Thoracic aorta (tissue), 2 donors: ENCODE measurements at places on chromosomes 5 and 9.

GRCh38 chr9:9117866-9118265 is 1318.3 kb upstream of the DMAC1 start:
- no peak for DNase-seq

DNA sequence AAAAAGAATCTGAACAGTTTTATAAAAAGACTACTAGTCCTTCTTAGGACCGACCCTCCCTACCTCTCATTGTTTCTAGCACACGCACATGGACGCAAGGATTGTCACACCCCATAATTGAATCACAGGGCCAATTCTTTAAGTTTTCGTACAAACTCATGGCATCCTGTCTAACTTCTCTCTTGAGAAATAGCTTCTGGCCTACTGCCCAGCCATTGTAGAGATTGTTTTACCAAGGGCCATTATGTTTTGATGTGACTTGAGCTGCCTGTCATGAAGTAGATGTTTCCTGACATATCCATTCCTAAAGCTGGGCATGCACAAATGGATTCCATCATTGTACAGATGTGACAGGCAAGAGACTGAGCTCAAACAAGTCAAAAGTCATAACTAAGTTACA is 1672.1 kb upstream of the C9orf72 start:
- no peak for DNase-seq

- DNase-seq = no peak
Measured at GRCh38 chr9:13993632-13994185, 320.2 kb downstream of the NFIB start.

- DNase-seq = no peak
Measured at GRCh38 chr9:134940236-134941208, 22.8 kb upstream of the FCN1 start.

DNA sequence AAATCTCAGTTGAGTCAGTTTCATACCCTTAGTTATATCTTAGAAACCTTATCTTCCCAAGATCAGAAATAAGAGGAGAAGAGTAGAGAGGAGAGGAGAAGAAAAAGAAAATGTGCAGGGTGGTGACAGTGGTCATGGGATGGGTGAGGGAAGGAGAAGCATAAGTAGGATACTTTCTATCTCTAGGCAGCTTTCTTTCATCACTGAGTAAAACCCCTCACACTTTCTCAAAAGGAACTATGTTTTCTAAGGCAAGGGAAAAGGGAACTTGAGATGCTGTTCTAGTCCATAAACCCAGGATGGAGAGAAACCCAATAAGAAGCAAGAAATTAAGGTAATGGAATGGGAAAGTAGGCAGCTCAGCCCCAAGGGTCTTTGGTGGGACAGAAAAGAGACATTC is 225.3 kb downstream of the MCTP1 start:
- DNase-seq = no peak

DNA sequence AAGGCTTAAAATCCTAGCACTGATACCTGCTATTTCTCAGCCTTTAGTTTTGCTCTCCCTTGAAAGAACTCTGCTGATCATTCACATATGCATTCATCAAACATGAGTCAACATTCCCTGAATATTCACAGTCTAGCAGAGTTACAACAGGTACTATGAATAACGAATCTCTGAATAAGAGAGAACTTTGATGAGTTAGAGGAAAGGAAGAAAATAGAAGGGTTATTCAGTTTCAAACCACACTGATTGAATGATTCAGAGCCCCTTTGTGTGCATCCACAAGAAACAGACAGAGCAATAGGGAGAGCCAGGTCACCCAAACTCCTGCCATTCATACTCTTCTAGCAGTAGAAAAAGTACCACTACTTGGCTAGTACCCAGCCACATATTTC is 36.0 kb downstream of the FOXD1 start:
- no peak for DNase-seq

DNA sequence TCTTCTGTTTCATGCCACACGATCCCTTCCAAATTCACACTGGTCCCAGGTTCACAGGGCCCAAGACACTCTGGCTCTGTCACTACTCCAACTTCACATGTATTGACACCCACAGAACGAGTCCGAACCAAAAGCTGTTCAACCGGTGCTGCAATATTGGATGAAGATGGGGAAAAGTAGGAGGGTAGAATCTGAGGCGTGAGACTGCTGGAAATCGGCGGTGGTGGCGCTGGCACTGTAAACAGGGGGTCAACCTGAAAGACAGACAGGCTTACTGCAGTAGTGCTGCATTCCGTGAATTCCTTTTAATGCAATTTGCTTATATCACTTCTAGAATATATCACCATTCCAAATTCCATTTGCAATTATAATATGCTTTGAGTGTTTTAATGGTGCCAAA is 45.4 kb downstream of the ZNF608 start:
- DNase-seq = no peak

DNA sequence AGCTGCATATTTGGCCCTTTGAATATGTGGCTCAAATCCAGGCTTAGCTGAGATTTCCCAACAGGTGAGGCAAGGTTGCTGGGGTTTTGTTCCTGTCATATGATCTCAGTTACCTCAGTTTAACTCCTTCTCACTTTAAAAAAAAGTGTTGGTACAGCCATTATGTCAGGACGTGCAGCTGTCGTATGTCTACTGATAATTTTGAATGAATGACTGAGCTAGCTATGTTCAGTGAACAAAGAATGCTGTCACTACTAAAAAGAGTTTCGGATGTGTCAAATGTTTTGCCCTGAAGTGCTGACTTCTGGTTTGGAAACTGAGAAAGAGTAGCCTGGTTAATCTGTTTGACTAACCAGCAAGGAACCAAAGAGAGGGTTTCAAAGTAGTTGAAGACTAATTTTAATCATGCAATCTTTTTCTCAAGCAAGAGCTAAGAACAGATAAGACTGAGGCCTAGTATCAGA is 106.3 kb upstream of the NR3C1 start:
- DNase-seq = no peak

GRCh38 chr5:142688281-142688989 is 2.5 kb upstream of the FGF1 start:
- DNase-seq = no peak

GRCh38 chr9:4812858-4813257 is 20.1 kb downstream of the RCL1 start:
- DNase-seq = no peak

GRCh38 chr9:121075251-121076036 is 689 bp downstream of the CNTRL start:
- no peak for DNase-seq

- no peak for DNase-seq
Measured at GRCh38 chr9:77901018-77901417, 130.6 kb downstream of the GNAQ start.

DNA sequence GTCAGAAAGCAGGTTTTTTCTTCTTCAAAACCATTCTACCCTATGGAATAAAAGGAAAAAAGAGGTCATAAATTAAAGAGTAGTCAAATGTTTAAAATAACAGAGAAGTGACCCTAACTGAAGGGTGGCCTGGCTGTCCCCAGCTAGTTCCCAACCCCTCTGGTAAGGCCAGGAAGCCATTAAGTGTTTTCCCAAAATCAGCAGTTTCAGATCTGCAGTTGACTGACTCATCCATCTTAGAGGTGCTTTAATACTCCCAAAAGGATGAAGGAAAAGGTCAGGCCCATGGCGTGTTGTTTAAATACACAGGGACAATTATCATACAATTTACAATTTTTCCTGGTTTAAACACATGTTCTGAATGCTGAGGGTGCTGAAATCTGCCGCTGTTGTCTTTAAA is 47.9 kb upstream of the TBC1D9B start:
- no peak for DNase-seq

DNA sequence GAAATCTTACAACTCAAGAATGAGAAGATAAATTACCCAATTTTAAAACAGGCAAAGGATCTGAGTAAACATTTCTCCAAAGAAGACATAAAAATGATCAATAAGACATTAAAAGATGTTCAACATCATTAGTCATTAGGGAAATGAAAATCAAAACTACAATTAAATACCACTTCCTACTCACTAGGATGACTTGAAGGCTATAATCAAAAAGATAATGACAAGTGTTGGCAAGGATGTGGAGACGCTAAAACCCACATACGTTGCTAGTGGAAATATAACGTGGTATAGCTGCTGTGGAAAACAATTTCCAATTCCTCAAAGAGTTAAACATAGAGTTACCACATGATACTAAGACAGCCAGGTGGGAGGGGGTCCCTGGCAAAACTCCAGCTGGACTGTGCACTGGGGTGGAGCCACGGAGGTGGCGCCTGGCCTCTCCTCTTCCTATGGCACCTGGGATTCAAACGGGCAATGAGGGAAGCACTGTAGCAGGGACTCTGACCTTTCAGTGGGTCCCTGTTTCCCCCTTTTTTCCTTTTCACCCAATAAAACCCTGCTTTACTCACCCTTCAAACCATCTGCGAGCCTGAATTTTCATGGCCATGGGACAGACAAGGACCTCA is 5.9 kb downstream of the ARSB start:
- DNase-seq = no peak

DNA sequence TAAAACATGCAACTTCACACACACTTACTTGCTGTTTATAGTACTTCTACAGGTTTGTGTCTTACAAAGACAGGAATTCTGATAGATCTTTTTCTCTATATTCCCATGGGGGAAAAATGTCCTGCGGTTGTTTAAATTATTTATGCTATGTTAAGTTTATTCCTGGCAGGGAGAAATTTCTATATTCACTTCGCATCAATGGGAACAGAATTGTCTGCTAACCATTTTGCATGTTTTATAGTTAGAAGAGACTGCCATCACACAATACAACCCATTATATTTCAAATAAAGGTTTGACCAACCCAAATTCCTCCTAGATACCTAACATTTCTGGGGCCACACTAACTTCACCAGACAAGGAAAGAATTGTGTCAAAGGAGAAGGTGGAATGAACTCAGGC is 110.0 kb upstream of the PRR16 start:
- no peak for DNase-seq

DNA sequence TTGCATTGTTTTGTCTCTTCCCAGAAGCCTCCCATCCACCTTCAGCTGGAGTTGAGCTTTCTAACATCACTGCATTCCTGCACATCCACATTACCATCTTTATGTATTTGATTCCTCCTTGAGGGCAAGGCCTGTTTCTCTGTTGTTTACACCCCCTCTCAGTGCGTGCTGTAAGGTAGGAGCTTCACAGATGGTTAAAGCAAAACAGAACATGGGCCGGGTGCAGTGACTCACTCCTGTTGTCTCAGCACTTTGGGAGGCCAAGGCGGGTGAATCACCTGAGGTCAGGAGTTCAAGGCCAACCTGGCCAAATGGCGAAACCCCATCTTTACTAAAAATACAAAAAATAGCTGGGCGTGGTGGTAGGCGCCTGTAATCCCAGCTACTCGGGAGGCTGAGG is 110.9 kb downstream of the KCNIP1 start:
- DNase-seq = no peak

- no peak for DNase-seq
Measured at GRCh38 chr9:994005-994404, 17.6 kb downstream of the DMRT3 start.

DNA sequence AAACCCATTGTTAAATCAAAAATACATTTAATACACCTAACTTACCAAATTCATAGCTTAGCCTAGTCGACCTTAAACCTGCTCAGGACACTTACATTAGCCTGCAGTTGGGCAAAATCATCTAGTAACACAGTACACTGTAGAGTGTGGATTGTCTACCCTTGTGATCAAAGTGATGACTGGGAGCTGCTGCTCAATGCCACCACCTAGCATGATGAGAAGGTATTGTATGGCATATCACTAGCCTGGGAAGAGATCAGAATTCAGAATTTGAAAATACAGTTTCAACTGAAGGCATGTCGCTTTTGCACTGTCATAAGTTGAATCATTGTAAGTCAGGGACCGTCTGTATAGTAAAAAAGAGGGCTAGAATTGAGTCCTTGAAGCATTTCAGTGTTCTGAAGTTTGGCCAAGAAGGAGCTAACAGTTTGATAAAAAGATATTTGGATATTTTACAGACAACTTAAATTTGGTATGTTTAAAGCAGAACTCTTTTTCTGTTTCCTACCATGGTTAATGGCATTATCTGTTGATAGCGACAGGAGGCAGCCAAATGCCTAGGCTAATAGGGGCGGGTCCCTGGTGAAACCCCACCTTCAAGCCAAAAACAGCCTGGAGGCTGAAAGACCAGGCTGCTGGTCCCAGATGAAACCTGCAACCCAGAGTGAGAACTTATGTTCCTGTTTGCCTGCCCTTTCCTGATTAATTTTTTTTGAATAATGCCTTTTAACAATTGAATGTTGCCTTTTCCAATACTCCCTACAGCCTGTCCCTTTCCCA is 23.0 kb downstream of the SMIM15 start:
- DNase-seq = no peak

- DNase-seq = no peak
Measured at GRCh38 chr5:149261246-149261645, 10.4 kb upstream of the AFAP1L1 start.

GRCh38 chr5:125214080-125214479 is 467.6 kb upstream of the ZNF608 start:
- no peak for DNase-seq

DNA sequence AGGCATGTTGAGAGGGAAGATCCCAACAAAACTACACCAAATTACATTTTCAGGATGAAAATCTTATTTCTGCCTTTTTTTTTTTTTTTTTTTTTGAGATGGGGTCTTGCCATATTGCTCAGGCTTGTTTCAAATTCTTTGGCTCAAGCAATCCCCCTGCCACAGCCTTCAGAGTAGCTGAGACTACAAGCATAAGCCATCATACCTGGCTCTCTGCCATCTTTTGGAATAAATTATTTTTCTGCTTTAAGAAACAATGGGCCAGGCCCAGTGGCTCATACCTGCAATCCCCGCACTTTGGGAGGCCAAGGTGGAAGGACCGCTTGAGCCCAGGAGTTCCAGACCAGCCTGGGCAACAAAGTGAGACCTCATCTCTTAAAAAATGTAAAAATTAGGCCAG is 14.3 kb downstream of the AFF4 start:
- no peak for DNase-seq

DNA sequence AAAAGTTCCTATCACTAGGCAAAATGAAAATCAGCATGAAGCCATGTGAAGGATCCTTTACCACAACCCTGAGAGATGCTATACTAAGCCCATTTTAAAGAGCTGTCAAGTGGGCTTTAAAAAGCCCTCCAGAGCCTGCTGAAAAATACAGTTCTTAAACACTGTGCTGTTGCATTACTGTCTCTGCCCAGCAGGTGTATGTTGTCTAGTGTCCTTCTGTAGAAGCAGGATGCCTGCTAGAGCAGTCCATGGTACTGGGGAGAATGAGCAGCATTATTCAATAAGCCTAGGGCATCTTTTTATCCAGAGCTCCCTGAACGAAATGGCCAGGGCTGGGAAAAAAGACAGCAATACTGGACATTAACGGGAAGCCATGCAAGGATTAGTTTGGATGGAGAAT is 126.2 kb upstream of the PLCXD3 start:
- no peak for DNase-seq
